ENCODE measurements at places on chromosomes 4 and X. TPM values are rescaled to one million over a fixed set of nuclear protein-coding genes. Genes with fewer than 3 reads are reported as not detected.

GRCh38 chrX:153468008-153468580, 2.3 kb downstream of the HAUS7 start:
- no peak for DNase-seq

DNA sequence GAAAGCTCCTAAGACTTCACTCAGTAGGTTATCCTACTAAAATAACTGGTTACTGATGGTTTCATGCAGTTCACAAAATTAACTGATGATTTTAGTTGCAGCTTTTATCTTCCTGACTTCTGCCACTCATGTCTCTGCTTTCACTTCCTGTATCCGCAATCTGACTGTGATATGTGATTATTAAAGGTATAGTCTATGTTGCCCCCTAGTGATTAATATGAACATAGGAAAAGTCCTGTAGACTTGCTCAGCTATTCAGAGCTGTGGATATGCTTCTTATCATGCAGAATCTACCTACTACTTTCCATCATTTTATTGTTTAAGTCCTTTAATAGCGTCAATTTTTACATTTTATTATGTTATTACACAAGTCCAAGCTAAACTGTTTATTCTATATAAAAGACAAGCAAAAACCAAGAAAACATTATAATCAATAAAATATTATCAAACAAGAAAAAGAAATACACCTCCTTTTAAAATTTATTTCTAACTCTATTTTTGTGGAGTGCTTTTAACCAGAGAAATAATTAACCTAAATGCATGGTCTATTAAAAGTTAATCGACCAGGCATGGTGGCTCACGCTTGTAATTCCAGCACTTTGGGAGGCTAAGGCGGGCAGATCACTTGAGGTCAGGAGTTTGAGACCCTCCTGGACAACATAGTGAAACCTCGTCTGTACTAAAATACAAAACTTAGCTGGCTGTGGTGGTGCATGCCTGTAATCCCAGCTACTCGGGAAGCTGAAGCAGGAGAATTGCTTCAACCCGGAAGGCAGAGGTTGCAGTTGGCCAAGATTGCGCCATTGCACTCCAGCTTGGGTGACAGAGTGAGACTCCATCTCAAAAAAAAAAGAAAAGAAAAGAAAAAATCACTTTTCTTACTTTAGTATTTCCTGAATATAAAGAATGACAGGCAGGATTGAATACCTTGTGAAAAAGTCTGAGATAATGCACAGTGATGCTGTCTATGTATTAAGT, 40.4 kb upstream of the TLR2 start:
- DNase-seq: no peak

Gene GPR173
- total RNA-seq: 85.3 TPM

DNA sequence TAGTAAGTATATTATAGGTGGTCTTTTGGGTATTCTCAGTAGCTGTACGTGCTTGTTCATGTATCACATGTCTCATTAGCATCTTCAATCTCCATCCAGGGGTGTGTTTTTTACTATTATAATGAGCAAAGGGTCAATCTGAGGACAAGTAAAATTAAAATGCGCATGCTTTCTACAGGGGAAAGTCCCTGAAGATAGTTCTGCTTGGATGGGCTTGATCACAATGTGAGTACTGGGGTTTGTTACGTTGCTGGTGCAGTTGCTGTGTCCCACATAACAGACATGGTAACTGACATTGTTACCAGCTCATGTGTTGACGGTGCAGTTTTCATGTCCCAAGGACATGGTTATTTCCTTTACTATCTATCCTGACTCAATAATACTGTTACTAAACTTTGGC, 65.9 kb downstream of the UCHL1 start:
- no peak for DNase-seq

DNA sequence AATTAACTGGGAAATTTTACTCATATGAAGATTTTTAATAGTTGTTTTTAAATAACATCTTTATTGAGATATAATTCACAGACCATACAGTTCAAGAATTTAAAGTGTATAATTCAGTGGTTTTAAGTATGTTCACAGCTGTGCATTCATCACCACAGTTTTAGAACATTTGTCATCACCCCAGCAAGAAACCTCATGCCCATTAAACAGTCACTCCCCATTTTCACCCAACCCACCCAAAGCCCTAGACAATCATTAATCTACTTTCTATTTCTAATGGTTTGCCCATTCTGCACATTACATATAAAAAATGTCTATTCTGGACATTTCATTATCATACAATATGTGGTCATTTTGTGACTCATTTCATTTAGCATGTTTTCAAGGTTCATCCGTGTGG, 2.8 kb downstream of the UPRT start:
- no peak for DNase-seq

DNA sequence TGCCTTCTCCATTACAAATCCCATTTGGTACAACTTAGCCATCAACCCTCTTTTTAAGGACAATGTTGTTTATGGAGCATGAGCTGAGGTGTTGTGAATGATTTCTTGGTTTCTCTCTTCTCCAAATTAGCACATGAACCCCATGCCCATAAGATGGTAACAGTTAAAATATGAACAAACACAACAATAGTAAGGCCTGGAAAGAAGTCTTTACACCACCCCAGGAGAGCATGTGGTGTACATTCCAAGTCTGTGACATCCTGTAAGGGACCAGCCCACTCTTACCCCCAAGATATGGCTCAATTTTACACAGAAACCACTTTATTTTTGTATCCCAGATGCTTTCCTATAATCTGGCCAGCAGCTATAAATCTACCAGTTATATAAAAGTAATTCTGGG, 226.1 kb downstream of the COX18 start:
- DNase-seq: no peak

Gene CXCL1
- not detected for total RNA-seq

DNA sequence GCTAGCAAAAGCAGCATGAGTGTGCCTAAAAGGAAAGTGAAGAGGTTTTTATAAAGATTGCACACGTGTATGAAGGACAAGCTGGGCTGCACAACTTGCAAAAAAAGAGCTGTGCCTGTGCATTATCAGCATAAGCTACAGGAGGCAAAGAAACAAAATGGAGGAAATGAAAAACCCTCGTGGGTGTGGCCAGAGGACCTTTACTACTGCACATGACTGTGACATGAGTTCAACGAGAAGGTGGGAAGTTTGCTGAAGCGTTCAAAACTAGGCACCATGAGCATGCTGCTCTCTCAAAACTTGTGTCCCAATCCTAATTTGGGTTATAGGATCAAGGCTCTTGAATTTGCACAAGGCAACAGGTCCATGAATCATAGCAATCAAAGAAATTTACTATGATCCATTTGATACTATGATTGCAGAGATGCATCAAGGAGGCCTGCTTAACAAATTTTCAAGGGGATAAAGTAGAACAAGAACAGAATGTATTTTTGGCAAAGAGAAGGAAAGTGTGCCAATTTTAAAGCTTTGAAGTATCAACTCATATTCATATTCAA, 38.1 kb upstream of the CXorf38 start:
- no peak for DNase-seq
